Caudate nucleus (tissue), 63 donors: ENCODE measurements at places on chromosomes 4 and X.
A peak's percentile ranks its signal among the peaks of the same experiment; 100 is the strongest.

- no peak for DNase-seq
These were observed 26.8 kb upstream of the FMR1 start for GRCh38 chrX:147884958-147885357.

DNA sequence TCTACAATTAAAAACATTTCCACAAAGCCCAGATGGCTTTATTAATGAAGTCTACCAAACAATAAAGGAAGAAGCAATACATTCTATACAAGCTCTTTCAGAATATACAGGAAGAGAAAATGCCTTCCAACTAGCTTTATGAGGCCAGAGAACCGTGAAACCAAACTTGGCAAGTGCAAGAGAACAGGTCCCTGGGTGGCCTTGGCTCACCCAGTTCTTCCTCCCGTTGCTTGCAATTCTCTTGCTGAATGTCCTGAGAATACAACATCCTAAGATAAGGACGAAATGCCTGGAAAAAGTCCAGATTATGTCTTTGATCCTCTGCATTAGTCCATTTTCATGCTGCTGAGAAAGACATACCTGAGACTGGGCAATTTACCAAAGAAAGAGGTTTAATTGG is 204.9 kb downstream of the MAD2L1 start:
- no peak for DNase-seq

GRCh38 chr4:80610845-80611677 is 275.5 kb downstream of the CFAP299 start:
- no peak for DNase-seq

DNA sequence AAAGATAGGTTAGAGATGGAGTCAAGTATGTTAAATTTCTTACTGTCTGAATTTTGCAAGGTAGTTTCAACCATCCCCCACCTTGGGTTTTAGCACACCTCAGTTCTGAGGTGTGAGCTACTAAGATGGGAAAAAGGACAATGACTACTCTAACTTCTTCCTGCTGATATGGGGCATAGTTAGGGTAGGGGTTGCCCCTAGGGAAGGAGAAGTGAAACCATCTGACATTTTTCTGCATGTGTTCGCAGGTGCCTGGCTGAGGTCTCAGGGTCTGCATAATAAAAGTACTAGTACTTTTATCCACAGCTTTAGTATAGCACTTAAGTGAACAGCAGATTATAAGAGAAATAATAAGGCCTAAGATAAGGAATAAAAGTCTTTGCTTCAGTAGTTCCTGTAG is 129.5 kb upstream of the CYSLTR1 start:
- DNase-seq, result no peak

DNA sequence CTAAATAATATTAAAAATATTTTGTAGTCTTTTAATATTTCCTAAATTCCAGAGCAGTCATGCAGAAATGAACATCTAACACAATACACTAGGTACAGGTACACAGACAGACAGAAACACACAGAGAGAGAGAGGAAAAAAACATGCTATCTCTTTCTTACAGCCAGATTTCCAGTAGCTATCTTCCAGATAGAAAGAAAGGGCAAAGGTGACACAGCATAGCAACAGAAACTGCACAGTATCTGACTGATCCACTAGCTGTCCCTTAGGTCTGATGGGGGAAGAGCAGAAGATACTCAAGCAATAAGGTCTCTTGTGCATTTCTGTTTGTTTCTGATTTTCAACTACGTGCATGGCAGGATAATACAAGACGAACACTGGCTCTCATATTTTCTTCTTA is 7.8 kb downstream of the FBXW7 start:
- DNase-seq, result no peak

DNA sequence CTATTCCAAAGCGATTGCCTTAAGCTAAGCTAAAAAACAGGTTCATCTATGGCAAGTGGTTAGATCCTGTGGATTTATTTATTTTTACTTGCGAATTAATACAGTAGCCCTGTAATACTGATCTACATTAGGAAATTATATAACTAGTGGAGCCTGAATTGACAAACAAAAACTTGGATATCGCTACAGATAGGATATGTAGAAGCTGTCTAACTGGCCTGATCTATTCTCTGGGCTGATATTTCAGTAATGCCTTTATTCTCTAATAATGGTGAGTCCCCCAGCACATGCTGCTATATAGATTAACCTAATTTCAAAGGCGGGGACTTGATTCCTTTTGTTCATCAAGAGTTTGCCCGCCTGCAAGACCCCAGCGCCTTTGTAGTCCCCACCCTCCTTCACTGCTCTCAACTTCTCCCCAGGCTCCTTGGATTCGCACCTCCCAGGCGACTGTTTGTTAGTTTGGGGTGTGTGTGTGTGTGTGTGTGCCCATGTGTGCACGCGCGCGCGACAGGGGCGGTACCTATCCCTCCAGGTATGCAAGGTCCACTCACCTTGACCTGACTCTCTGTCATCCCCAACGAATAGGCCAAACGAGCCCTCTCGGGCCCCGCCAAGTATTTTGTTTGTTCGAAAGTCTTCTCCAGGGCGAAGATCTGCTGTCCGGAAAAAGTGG is 3.8 kb downstream of the NKX6-1 start:
- no peak for DNase-seq

- no peak for DNase-seq
These were observed 544.0 kb upstream of the AMOT start for GRCh38 chrX:113384628-113385027.

GRCh38 chrX:35561985-35562384 is 236.2 kb upstream of the MAGEB16 start:
- DNase-seq, result no peak

DNA sequence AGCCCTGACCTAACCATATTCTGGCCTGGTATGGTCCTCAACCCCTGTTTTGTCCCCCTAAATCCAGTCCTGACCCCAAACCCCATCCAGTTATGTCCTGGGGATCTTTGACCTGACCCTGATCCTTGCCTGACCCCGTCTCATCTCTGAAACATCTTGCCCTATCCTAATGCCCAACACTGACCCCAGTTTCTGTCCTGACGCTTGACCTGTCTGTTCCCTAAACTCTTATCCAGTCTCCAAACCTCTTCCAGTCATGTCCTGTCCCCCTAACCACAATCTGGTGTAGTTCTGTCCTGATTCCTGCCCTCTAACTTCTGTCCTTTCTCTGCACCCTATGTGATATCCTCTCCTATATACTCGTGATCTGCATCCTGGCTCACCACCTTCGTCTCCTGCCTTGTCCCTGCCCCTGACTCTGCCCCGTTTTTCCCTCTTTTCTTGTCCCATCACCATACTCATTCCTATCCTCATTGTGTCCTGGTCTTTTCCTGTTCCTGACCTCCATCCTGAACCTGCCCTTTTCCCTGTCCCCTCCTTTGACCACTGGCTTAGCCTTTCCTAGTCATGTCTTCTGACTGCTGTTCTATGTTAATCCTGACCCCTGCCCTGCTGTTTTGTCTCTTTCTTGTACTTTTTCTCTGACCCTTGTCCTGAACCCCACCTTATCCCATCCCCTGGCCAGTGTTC is 4.6 kb upstream of the CCDC120 start:
- no peak for DNase-seq

DNA sequence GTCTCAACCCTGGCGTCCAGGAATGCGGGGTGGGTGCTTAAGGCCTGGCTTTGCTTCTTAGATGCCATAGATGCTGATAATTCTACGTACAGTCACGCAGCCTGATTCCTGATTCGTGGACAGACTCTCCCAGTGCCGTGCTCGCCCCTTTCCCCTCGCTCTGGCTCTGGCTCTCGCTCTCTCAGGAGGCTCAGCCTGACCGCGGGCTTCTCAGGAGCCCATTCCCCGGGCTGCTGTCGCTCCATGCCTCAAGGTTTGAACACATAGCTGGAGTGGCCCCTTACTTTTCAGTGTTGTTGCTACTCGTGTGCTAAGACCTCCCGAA is 59.2 kb upstream of the ZC4H2 start:
- peak; percentile 0 for DNase-seq

- DNase-seq, result no peak
These were observed 721.8 kb downstream of the ADGRL3 start for GRCh38 chr4:61921920-61922319.

- DNase-seq, result no peak
These were observed 449.8 kb downstream of the INPP4B start for GRCh38 chr4:142396279-142396678.

DNA sequence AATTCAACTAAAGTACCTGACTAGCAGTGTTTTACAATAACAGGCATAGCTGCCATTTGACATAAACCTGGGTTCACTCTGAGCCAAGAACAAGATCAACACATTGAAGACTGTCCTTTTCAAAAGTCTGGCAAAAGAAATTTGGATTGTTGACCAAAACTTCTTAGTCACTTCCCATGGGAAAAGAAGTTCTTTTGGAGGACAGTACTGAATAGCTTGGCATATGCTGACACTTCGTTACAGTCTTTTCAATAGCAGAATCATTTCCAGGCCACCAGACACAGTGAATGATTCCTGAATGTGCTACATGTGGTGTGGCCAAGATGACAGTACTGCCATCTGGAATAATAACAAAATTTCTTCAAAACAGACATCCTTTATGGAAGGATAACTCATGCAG is 560.3 kb downstream of the GRID2 start:
- DNase-seq, result no peak

GRCh38 chr4:3321295-3321889 is 28.6 kb downstream of the RGS12 start:
- DNase-seq, result no peak
